ENCODE measurements at places on chromosomes 3 and 15. TPM values are rescaled to one million over a fixed set of nuclear protein-coding genes. Genes with fewer than 3 reads are reported as not detected.

- no peaks in the 10 kb centered on the region for H3K36me3 ChIP-seq
- no peaks in the 10 kb centered on the region for H3K27me3 ChIP-seq
- H3K27ac ChIP-seq = no peak overlapping the region
- DNase-seq = no peak
- H3K4me3 ChIP-seq = no peak overlapping the region
Observed at GRCh38 chr3:29026959-29027358, 253.9 kb upstream of the RBMS3 start.

GRCh38 chr3:184976-185375 lies 11.6 kb upstream of the CHL1 start:
- no peaks in the 10 kb centered on the region for H3K36me3 ChIP-seq
- H3K27me3 ChIP-seq = no peaks in the 10 kb centered on the region
- H3K27ac ChIP-seq = no peak overlapping the region
- DNase-seq = no peak

DNA sequence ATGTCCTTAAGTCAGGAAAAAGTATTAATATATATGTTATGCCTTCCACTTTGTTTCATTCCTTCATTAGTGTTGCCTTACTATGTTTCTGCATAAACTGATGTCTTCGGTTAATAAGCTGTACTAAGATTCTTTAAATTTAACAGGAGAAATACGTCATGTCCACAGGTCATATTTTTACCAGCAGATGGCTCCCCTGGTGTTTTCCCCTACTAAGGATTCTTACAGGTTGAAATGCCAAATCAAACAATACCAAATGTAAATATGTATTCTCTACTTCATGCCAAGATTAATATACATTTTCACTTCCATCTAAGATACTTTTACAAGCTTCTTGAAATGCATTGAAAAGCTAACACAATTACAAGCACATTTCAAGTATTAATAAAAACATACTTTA lies 1602.1 kb downstream of the SI start:
- H3K4me1 ChIP-seq = no peaks in the 10 kb centered on the region
- no peaks in the 10 kb centered on the region for H3K27me3 ChIP-seq
- DNase-seq = no peak
- H3K36me3 ChIP-seq = no peaks in the 10 kb centered on the region
- no peak overlapping the region for H3K27ac ChIP-seq

The ASB14 gene
- total RNA-seq = not detected

The DNAJC13 gene
- 34.0 TPM for total RNA-seq

The BTLA gene
- total RNA-seq = 33.7 TPM
